ENCODE measurements at places on chromosomes 1 and 21.

DNA sequence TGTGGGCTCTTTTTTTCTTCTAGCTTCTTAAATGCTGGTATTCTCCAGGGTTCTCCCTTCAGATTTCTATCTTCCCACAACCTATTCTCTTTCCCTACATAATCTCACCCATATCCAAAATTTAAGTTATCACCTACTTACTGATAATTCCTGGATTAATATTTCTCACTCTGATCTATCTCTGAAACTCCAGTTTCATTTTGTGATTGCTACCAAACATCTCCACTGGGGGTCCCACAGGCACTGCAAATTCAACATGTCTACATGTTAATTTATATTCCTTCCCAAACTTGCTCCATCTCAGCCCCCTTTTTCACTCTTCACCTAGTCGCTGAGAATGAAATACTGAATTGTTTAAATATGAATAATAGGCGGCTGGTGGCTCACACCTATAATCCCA, 9.9 kb upstream of the C1orf141 start:
- DNase-seq = no peak

GRCh38 chr1:244796719-244797406, 38.6 kb upstream of the COX20 start:
- no peak for DNase-seq

DNA sequence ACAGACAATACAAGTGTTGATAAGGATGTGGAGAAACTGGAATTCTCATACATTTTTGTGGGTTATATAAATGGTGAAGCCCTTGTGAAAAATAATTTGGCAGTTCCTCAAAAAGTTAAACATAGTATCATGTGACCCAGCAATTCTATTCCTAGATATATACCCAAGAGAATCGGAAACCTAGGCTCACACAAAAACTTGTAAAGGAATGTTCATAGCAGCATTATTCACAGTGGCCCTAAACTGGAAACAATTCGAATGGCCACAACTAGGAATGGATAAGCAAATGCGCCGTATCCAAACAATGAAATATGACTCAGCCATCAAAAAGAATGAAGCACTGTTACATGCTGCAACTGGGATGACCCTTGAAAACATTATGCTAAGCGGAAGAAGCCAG, 3.9 kb upstream of the CD247 start:
- no peak for DNase-seq

GRCh38 chr1:58900396-58900795, 116.5 kb upstream of the JUN start:
- no peak for DNase-seq

DNA sequence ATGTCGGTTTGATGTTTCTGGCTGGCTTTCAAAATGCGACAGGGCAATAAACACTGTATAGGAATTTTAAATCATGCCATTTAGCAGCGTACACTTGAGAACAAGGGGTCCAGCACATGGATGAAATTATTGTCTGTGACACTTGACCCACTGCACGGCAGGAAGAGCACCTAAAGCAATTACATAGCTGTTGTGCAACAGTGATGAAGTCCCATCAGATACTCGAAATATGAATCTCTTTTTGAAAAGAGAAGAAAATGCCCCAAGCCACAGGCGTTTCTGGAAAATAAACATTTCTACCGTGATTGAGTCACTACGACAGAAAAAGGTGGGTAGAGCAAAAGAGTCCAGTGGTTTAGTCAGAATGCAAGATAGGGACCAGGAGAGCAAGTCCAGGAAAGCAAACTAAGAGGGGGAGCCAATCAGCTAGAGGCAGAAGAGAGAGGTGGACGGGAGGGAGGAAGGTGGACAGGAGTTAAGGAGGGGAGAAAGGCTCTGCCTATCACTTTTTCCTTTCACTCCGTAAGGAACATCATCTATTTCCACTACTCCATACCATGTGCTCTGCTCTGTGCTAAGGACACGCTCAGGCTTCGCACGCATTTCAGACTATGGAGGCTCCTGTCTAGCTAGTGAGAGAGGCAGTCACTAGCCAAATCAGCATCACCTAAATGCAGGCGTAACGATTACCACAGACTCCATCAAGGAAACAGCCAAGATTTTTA, 6.4 kb downstream of the DSCAM start:
- no peak for DNase-seq

GRCh38 chr1:110465038-110465813, 14.3 kb downstream of the PROK1 start:
- DNase-seq = no peak

DNA sequence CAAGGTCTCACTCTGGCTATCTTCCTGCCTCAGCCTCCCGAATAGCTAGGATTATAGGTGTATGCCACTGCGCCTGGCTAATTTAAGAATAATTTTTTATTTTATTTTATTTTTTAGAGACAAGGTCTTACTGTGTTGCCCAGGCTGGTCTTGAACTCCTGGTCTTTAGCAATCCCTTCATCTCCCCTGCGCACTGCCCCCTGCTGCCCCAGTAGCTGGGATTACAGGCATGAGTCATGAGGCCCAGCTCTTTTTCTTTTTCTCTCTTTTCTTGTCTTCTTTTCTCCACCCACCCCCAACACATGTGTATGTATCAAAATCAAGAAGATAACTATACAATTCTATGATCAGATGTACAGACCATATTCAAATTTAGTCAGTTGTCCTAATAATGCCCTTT, 87.2 kb downstream of the PEX14 start:
- no peak for DNase-seq

DNA sequence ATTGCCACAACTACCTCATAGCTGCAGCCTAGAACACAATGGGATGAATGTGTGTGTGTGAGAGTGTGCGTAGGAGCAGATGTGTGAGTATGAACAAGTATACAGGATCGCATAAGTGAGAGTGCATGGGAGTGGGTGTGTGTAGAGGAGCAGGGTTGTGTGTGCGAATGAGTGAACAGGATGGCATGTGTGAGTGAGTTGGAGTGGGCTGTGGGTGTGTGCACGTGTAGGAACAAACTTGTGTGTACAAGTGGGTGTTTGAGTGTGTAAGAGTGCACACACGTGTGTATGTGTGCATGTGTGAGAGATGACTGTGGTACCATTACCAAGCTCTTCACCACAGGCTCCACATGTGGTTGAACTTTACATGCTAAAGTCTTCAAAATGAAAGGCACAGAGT, 175.4 kb upstream of the EDN2 start:
- DNase-seq = no peak

DNA sequence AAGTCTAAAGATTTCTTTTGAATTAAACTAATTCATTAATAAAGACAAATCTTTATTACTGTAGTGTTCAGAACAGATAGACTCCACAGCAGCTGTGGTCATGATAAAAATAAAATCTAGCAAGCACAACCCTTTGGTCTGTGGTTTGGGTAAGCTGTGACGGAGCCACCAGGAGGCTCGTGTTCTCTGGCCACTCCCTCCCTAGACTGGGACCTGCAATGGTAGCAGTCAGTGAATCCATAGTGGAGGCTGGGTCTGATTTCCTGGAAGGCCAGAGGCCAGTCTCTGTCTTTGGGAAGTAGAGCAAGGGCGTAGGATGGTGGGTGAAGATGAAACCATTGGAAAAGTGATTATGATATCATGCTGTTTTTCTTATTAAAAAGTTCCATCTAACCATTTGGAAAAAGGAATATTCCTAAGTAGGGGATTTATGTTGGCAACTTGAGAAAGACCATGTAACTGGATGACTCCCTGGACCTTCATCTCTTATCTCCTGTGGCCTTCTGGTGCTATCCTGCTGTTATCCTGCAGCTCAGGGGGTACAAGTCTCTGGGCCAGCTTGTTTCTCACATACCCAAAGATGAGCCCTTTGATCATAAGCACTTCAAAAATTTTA, 39.0 kb downstream of the TENT5C start:
- DNase-seq = no peak

DNA sequence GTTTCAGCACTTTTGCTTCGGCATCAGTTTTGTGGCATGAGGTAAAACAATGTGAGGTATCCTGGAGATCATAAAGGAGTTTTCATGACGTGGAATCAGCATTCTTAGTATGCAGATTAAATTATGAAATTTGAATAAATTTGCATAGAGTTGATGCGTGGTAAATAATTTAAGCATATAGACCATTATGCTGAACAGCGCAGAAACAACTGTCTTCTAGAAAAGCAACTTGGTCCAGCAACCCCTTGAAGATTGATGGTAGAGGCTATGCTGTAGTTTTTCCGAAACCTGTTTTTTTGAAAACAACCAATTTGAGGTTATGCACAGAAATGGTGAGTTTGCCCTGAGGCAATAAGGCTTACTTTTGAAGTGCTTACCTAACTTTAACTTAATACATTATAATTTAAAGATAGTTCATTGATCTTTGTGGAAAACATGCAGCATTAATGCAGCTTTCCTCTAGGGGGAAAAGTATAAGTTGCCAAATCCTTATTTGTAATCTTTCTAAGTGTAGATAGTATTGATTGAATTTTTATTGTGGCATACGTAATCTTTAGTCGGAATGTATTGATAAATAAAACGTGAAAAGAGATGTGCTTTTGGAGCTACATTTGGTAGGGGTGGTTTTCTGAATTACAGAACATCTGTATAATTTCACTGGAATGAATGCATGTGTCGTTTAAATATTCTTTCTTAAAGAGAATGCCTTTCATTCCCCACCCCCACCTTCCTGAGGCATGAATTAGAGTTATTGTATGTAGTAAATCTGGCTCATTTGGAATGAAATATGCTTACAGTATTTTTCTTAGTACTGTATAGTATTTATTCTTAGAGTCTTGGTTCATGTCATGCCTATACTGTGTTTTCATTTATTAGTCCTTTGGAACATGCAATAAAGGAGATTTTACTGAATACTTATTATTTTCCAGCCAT, 3.8 kb downstream of the PRDM2 start:
- DNase-seq = no peak

Data from T-helper 22 cell (primary cell).